NCI-H69 (cell line): ENCODE measurements at places on chromosomes 13 and 19.

- no peak for DNase-seq
Observed at GRCh38 chr13:24528816-24529398, 16.3 kb upstream of the PARP4 start.

- no peak for DNase-seq
Observed at GRCh38 chr13:114055766-114056165, 76.7 kb downstream of the RASA3 start.

GRCh38 chr13:111508902-111509509 lies 188.6 kb downstream of the TEX29 start:
- peak; percentile 89 for DNase-seq

DNA sequence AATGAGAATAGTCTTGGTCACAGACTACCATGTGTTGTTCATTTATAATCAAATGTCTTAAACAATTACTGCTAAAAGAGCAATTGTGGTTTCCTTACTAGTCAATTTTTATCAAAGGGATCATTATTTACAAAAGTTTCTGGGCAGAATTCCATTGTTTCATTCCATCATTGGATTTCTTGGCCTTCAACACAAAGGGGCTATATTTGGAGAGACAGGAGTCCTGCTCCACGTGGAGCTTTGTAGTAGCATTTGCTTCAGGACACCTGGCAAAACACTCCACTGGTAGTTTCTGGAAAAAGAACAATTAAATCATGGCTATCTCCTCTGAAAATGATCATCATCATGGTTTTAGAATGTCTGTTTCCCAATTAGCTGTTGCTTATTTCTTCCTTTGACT lies 22.3 kb upstream of the STARD13 start:
- no peak for DNase-seq

GRCh38 chr19:14786421-14786851 lies 8.1 kb upstream of the ADGRE2 start:
- DNase-seq = peak; percentile 23

- no peak for DNase-seq
Observed at GRCh38 chr13:109884462-109884861, 98.1 kb upstream of the IRS2 start.

DNA sequence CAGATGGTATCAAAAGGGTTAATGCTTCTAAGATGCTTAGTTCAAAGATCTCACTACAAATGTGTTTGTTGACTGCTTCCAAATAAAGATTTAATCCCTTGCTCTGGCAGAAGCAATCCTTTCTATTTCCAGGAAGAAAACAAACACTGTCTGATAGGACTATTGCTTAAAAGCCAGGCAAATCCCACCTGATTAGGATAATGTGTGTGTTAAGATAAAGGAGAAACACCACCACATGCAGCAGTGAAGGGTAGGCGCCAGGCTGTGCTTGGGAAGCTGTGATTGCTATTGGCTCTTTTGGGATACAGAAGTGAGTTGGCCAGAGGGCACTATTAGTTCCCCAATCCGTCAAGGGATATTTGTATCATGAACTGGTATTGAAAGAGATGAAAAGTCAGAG lies 62.8 kb upstream of the LRCH1 start:
- DNase-seq = no peak

DNA sequence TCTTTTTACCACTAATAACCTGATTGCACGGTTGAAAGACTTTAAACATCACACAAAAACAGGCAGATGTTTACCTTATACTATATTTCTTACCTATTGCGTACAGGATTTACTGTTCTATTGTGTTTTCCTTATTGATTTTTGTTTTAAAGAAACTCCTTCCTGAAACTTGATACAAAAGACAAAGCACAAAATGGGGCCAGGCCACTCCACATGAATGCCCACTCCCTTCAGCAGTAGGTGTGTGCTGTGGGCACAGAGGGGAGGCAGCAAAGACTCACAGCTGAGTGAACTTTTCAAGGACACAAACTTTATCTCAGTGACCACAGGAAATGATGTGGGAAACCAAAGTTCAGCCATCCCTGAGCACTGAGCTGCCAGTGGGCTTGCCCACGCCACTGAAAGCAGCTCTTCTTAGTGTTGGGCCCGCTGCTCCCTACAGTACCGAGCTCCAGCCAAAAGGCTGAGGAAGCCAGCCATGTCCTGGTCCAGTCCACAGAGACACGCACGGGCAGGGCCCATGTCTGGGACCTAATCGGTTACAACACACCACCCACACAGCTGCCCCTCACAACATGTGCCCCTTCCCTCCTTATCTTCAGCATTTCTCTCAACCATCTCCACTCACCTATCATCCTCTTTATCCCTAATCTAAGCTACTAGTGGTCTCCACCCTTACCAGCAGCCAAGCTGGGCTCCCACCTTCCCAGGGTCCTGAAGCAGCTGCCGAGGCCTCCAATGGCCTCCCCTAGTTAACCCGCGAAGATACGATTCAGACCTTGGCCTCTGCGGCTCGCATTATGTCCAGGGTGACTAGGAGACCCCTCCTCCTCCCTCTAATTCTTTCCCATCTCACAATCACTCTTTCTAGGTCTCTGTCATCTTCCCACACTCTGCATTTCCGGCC lies 39.5 kb downstream of the ATP7B start:
- peak; percentile 19 for DNase-seq

DNA sequence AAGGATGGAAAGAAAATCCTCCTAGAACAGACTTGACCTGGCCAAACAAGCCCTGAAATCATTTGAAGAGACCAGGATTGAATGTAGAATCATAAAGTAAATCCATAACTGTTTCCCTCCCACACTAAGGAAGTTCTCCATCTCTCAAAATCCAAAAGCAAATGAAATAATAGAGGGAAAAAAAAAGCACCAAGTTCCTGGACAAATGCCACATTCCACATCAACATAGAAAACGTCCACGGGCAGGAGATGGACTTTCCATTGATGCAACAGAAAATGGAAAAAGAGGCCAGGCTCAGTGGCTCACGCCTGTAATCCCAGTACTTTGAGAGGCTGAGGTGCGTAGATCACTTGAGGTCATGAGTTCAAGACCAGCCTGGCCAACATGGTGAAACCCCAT lies 56.2 kb downstream of the INSR start:
- no peak for DNase-seq

- no peak for DNase-seq
Observed at GRCh38 chr13:23867027-23867491, 22.1 kb downstream of the MIPEP start.

GRCh38 chr19:1063030-1063908 lies 3.7 kb upstream of the ARHGAP45 start:
- no peak for DNase-seq

- no peak for DNase-seq
Observed at GRCh38 chr13:101755228-101755887, 302.9 kb downstream of the ITGBL1 start.

DNA sequence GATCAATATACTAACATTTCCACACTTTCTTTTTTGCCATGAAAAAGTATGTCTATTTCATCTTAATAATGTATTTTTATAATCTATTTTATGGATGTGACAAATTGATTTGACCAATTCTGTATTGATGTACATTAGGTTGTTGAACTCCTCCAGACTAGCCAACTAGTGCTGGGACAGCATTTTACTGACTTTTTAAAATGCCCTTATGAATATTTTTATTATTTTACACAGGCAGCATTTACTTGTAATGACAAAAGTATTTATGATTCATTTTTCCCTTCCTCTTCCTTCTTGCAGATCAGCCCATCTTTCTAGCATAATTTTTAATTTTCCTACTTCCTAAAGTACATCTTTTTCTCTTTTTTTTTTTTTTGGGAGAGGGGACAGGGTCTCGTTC lies 918 bp upstream of the FUZ start:
- DNase-seq = no peak

GRCh38 chr13:37959284-37959683 lies 89.7 kb upstream of the TRPC4 start:
- DNase-seq = no peak

- DNase-seq = no peak
Observed at GRCh38 chr13:67742478-67742877, 512.3 kb upstream of the PCDH9 start.

GRCh38 chr13:90751026-90751425 lies 596.5 kb upstream of the MIR17HG start:
- no peak for DNase-seq

DNA sequence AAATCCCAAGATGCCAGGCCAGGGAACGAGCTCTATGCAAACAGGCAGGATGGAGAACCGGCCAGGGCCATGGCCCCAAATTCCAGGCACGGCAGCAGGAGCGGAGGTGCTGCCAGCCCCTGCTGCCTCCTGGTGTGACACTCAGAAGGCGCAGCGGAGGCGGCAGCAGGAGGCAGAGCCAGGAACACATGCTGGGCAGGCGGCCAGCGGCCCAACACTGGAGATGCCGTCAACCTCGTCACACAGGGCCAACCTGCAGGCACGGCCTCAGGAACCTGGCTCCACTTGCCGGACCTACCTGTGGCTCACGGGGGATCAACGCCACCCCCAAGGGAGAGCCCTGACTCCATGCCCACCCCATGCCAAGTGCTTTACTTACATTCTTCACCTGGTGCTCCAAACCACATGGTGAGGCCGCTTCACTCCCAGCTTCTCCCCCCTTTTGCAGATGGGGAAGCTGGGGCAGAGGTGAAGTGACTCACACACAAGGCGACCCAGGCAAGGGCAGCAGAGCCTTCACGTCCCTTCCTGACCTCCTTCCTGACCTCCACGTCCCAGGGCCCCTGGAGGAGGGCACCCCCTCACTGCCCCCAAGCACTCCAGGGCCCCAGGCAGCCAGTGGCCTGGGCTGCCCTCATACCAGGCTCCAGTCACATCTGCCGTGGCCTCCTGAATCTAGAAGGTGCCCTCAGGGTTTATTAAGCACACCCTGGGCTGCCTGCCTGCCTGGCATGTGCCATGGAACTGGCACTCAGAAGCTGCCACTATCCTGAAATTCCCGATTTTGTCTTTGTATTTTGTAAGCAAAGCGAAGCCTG lies 43.5 kb downstream of the GGACT start:
- DNase-seq = no peak

DNA sequence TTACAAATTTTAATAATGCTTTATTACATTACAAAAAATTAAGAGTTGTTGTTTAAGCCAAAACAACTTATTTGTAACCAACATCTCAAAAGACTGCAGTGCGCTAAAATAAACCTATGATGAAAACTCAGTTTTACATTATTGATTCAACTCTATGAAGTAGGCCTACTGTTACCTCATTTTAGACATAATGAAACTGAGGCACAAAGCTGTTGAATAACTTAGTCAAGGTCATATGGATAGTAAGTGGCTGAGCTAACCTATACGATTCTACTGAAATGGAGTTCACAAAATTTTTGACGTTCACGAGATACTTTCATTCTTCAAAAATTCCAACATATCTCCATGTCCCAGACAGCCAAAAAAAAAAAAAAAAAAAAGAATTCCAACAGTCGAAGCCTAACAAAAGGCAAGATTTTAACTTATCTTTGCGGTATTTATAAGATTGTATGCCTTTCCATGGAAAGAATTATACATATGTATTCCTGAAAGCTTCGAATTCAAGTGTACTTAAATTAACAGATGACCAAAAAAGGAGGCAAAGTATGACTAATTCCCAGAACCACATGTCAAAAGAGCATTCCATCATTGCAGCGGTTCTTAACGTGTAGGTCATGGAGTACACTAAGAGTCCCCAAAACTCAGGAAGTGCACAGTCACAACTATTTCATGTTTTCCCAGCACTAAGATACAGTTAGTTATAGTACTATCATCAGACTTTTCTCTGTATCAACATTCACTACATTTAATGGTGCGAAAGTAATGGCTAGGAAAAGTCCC lies 69.4 kb downstream of the PSPC1 start:
- no peak for DNase-seq

GRCh38 chr13:40126306-40127085 lies 471.0 kb downstream of the COG6 start:
- DNase-seq = no peak

DNA sequence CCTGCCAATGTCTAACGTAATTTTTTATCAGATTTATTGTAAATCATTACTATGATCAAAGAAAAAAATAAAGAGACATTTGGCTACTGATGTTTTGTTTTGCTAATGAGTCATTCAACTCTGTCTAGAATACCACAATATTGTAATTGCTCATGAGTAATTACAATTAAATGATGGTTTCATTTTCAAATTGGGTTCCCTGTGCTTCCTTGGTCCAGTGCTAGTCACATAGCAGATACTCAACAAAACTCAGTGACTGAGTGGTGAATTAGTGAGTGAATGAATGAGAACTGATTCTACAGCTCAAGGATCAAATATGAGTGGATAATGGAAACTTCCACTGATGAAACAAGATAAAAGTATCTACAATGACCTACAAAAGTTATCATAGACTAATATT lies 304.7 kb downstream of the POU4F1 start:
- DNase-seq = no peak

- DNase-seq = no peak
Observed at GRCh38 chr13:40366119-40366518, 300.3 kb downstream of the FOXO1 start.

- DNase-seq = peak; percentile 54
Observed at GRCh38 chr13:46552303-46552682, 677 bp upstream of the LRCH1 start.

- peak; percentile 92 for DNase-seq
Observed at GRCh38 chr19:32345261-32346207, at the start of gene ZNF507. TSS of gene ZNF507 (plus strand) at chr19:32345610. CDS start at chr19:32352831, 7,221 bp downstream.

DNA sequence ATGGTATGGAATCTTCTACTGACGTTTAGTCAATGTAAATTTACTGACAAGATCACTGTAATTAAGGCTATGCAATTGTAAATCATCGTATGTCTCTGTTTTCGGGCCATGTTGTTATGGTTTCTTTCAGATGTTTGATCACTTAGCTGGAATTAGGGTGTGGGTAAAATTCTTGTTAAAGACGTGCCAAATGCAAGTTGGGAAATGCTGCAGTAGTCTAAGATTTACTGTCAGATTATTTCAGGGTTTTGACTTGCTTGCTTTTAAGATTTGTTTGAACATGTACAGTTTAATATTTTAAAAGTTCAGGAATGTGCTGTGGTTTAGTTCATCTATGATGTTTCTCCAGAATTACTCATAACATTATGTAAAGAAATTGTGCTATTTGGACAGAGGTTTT lies 10.8 kb downstream of the NDFIP2 start:
- DNase-seq = no peak

- peak; percentile 60 for DNase-seq
Observed at GRCh38 chr19:35291259-35291658, 702 bp upstream of the MAG start.

GRCh38 chr19:15696654-15697194 lies 23.8 kb downstream of the CYP4F12 start:
- DNase-seq = no peak

- DNase-seq = peak; percentile 45
Observed at GRCh38 chr19:19406878-19407632, 1.6 kb downstream of the GATAD2A start.

DNA sequence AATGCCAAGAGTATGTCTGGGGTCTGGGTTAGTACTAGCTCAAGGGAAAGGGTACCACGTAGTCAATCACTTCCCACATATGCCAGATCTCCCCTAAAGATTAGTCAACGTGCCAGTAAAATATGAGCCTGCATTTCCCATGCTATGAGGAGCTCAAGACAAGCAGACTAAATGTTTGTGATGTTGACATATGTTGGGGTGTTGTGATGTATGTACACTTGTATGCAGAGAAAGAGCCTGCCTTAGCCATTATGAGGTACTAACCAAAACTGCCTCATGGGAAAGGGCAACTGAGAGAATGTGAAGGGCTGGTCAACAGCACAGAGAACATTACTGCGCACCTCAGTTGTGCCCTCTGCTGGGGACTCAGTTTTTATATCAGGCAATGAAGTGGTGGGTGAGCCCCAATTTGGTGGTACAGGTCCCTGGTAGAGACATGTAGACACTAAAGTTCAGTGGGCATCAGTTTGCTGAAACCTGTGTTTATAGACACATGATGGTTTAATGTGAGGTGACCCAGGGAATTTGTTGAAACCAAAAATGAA lies 287.0 kb downstream of the DCT start:
- peak; percentile 77 for DNase-seq
